NAMALWA (cell line): ENCODE measurements at places on chromosomes 1 and 21.
A peak's percentile ranks its signal among the peaks of the same experiment; 100 is the strongest.

DNA sequence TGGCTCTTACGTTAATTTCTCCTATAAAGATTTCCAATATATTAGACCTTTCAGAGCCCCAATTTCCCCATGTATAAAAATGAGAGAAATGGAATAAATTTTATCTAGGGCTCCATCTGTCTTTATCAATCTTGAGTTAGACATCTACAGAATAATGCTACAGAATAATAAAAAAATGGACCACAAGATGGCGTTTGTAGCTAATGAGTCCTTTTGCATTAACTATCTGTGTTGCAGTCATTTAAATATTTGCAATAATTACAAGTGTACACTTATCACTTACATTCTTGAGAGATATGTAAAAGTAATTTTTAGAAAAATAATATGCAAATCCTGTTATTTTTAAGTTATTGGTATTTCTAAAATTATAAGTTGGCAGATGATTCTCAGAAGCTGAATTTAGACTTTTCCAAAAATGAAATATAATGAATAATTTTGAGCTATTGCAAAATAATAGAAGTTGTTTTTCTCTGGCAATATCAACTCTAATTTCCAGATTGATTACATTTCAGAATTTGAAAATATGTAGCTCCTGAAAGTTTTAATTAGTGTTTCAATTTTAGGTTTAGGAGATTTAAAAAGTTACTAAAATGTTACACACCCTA, 87.7 kb downstream of the SNX7 start:
- DNase-seq, result peak; percentile 61

- DNase-seq, result no peak
Observed at GRCh38 chr1:193568512-193568911, 382.1 kb upstream of the B3GALT2 start.

DNA sequence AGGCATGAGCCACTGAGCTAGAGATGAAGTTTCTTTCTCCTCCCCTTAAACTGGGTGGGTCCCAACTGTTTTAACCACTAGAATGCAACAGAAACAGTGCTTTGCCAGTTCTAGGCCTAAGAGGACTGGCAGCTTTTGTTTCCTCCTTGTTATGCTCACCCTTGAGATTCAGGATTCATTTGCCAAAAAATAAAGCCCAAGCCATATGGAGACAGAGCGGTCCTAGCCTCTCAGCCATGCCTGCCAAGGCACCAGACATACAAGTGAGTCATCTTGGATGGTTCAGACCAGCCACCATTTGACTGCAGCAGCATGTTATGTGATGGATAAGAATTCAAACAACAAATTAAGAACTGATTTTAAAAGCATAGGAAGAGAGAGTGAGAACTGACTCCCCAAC, 38.1 kb upstream of the STUM start:
- no peak for DNase-seq

GRCh38 chr1:15739745-15740144, 2.6 kb upstream of the TMEM82 start:
- peak; percentile 36 for DNase-seq

- DNase-seq, result no peak
Observed at GRCh38 chr1:55476445-55477015, 261.4 kb upstream of the USP24 start.

DNA sequence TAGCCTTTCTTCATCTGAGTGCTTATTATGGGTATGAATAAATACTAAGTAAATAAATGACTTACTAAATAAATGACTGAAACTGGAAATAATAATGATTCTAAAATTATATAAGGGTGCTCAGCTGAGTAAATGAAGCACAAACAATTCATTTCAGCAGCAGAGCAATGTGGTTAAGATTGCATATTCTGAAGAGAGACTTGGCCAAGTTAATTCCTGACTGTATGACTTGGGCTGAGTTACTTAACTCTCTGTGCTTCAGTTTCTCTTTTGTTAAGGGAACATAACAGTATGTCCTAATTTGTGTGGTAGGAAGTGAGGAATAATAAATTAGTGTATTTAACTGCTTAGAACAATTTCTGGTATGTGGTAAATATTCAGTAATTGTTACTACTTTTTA, 19.1 kb downstream of the AGL start:
- no peak for DNase-seq

DNA sequence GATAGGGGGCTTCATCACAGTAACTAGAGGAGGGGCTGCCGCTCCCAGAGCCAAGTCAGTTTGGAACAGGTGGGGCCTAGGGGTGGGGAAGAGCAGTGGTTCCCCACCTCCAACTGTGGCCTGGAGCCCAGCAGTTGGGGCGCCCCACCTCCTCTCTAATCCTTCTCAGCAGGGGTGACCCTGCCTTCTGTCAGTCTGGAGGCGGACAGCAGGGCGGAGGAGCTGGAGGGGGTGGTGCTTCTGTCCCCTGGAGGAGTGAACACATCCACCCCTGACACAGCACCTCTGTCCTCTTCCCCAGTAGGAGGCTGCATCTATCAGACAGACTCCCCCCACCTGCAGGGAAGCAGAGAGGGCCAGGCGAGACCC, 73.8 kb downstream of the MRPL37 start:
- DNase-seq, result no peak
